ENCODE measurements at places on chromosomes 12 and 14. TPM values are rescaled to one million over a fixed set of nuclear protein-coding genes. Genes with fewer than 3 reads are reported as not detected.

The ABCD2 gene
- 30.8 TPM for total RNA-seq

- H3K4me3 ChIP-seq, result no peak overlapping the region
- H3K4me1 ChIP-seq, result no peaks in the 10 kb centered on the region
- peaks cover 4% of the 10 kb centered on the region for H3K36me3 ChIP-seq
- no peaks in the 10 kb centered on the region for H3K27me3 ChIP-seq
- no peak overlapping the region for H3K27ac ChIP-seq
Observed at GRCh38 chr12:51131745-51132521, 41.0 kb downstream of the TFCP2 start.

DNA sequence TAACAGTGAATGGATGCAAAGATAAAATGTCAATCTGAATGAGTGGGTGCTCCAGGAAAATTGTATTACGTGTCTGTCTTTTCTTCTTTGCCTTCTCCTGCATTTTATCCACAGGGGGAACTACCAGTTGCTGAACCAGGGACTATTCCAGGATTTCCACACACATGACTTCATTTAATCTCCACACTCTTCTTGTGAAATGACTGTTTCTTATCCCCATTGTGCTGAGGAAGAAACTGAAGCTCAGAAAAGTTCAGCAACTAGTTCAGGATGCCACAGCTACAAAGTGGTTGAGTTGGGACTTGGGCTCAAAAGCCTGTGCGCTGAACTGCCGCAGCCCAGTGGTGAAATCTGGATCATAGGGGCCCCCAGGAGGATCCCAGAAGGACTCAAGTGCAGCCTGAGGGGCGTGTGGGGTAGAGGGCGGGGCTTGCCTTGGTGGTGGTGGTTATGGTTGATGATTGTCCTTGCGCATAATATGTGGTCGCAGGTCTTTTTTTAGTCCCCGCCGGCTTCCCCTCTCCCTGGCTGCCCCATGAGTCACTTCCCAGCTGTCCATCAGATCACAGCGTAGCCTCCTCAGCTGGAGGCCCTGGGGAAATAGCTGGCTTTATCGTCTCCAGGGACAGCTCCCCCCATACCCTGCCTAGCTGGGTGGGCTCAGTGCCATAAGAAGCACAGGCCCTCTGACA lies 235.2 kb upstream of the CRY1 start:
- H3K4me3 ChIP-seq, result peak overlapping the region; percentile 53
- no peak for DNase-seq
- H3K4me1 ChIP-seq, result peaks cover 76% of the 10 kb centered on the region
- H3K36me3 ChIP-seq, result peaks cover 16% of the 10 kb centered on the region
- peak overlapping the region; percentile 17 for H3K27ac ChIP-seq

The HOXC13 gene
- total RNA-seq, result not detected

- H3K36me3 ChIP-seq, result peaks cover 17% of the 10 kb centered on the region
- no peak overlapping the region for H3K4me3 ChIP-seq
Observed at GRCh38 chr14:94103554-94104150, 6.9 kb upstream of the IFI27 start.

DNA sequence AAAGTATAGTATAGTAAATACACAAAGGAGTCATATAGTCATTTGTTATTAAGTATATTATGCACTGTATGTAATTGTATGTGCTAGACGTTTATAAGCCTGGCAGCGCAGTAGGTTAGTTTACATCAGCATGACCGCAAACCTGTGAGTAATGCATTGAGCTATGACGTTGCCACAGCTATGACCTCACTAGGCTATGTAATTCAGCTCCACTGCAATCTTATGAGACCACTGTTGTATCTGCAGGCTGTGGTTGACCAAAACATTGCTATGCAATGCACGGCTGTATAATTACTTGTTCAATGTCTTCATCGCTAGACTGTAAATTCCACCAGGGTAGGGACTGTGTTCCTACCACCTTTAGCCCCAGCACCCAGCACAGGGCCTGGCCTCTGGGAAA lies 53.2 kb upstream of the VASH1 start:
- H3K4me1 ChIP-seq, result no peaks in the 10 kb centered on the region
- no peak overlapping the region for H3K27ac ChIP-seq
- no peak for DNase-seq
- H3K27me3 ChIP-seq, result peaks cover 14% of the 10 kb centered on the region
- H3K36me3 ChIP-seq, result no peaks in the 10 kb centered on the region

DNA sequence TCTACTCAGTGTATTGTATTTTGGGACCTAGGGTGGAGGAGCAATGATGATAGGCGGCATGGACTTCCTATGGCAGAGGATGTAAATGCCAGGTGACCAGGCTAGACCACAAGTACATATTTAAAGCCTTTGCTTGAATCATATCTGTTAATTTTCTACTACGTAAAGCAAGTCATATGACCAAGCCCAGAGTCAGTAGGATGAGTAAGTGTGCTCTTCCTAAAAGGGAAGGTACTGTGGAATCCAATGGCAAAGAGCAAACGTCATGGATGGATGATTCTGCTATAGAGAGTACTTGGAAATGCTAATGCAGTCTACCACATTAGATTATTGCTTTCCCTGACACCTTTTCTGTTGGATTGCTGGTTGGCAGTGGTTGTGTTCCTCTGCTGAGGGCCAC lies 16.8 kb downstream of the GPATCH2L start:
- no peak overlapping the region for H3K4me3 ChIP-seq
- no peak overlapping the region for H3K27ac ChIP-seq
- peaks cover 6% of the 10 kb centered on the region for H3K4me1 ChIP-seq
- peaks cover 47% of the 10 kb centered on the region for H3K36me3 ChIP-seq
- H3K27me3 ChIP-seq, result no peaks in the 10 kb centered on the region

The NAV3 gene
- total RNA-seq, result not detected

The PELI2 gene
- total RNA-seq, result 5.7 TPM

DNA sequence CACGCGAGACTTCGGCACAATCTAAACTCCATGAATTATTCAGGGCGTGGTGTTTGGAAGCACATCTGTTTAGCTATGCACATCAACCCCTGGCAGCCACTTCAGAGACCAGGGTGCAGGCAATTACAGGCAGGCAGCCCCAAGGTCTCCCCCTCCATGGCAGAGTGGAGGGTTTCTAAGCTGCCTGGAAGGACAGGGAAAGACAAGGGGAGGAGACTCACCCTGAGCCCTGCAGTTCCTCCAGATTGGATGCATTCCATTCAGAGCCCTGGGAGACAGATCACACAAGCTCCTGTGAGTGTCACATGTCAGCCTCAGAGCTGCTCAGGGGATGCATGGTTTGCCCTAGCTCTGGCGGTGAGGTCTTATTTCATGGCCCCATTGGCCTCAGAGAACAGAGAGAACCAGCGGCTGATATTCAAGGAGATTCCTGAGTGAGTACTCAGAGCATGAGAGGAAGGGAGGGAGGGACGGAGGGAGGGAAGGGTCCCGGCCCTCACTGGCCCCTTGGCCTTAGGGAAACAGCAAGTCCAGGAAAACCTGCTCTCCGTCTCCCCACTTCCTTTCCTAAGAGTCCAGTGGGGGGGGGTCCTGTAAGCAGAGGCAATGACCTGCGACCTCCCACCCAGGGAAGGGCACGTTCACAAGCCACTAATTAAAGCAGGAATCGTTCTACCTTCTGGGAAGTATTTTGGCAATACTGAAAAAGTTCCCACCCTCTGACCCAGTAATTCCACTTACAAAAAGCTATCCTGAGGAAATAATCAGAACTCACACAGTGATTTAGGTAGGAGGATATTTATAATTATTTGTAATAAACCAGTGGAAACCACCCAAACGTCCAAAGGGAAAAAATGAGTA lies 55.1 kb downstream of the SSH1 start:
- no peaks in the 10 kb centered on the region for H3K27me3 ChIP-seq
- H3K4me1 ChIP-seq, result peaks cover 6% of the 10 kb centered on the region
- no peak overlapping the region for H3K4me3 ChIP-seq

GRCh38 chr12:19779395-19780056 lies 340.2 kb downstream of the AEBP2 start:
- H3K4me3 ChIP-seq, result no peak overlapping the region
- peaks cover 2% of the 10 kb centered on the region for H3K4me1 ChIP-seq
- DNase-seq, result no peak
- no peak overlapping the region for H3K27ac ChIP-seq
- peaks cover 3% of the 10 kb centered on the region for H3K27me3 ChIP-seq

DNA sequence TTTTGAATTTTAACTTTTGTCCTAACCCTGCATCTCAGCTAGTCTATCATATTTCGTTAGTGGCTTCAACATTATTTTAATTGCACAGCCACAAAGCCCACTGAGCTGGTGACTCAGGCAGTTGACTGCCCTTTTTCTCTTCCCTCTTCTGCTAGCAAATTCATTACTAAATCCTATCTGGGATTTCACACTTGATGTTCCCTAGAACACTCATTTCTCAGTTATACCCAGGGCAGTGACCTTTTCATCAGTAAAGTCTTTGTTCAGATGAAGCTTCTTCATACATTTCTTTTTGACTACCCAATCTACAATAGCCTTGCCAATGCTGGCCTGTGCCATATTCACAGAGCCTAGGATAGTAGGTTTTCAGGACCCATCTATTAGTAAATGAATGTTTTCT lies 107.0 kb downstream of the ATXN7L3B start:
- H3K27me3 ChIP-seq, result peaks cover 7% of the 10 kb centered on the region
- no peak overlapping the region for H3K27ac ChIP-seq
- H3K4me3 ChIP-seq, result no peak overlapping the region
- no peaks in the 10 kb centered on the region for H3K36me3 ChIP-seq

DNA sequence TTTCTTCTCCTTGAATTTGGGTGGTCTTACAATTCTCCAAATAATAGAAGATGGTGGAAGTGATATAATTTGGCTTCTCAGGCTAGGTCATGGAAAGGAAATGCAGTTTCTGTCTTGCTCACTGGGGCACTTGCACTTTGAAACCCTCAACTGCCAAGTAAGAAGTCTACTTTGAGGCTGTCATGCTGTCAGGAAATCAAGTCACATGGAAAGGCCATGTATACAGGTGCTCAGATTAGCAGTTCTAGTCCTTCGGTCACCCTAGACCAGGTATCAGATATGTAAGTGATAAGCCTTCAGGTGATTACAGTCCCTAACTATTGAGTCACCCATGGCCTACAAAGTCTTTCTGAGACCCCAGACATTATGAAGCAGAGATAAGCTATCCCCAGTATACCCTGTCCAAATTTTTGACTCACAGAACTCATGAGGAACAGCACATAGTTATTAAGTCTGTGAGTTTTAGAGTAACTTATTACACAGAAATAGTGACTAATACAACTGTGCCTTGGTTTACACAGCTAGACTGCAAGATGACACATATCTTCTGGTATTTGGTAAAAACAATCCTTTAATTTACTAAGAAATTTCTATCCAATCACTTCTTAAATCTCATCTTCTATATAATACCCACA lies 26.3 kb upstream of the BBS10 start:
- no peak for DNase-seq
- peaks cover 53% of the 10 kb centered on the region for H3K36me3 ChIP-seq
- no peaks in the 10 kb centered on the region for H3K27me3 ChIP-seq
- H3K4me3 ChIP-seq, result no peak overlapping the region
- H3K27ac ChIP-seq, result no peak overlapping the region

DNA sequence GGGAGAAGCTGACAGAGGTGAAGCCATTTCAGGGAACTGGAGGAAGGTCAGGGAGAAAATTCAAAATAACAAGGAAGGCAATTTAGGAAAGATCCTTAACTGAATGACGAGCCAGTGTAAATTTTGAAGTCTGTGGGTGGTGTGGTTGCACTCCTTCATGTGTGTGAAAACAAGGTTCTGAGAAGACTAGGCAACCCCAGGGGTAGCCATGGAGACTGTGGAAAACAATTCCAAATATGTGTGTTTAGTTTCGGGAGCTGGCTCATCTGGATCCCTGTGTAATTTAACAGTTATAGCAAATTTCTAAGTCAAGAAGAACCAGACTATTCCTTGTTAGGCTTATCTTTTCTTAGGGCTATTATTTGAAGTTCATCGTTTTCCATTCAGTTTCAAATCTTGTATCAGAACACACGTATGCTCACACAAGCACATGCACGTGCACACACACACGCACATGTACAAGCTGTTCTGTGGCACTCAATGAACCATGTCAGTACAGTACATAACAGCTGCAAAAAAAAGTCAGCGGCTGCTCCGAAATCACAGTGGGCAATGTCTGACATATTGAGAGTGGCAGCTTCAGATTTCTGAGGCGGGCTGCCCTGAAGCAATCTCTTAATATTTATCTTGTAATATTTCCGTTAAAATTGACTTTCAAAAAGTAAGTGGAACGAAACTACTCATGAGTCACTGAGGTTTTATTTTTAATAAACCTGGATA lies 411.2 kb downstream of the AEBP2 start:
- no peak overlapping the region for H3K4me3 ChIP-seq
- peaks cover 2% of the 10 kb centered on the region for H3K36me3 ChIP-seq
- no peak overlapping the region for H3K27ac ChIP-seq

The CNTN1 gene
- total RNA-seq, result not detected

DNA sequence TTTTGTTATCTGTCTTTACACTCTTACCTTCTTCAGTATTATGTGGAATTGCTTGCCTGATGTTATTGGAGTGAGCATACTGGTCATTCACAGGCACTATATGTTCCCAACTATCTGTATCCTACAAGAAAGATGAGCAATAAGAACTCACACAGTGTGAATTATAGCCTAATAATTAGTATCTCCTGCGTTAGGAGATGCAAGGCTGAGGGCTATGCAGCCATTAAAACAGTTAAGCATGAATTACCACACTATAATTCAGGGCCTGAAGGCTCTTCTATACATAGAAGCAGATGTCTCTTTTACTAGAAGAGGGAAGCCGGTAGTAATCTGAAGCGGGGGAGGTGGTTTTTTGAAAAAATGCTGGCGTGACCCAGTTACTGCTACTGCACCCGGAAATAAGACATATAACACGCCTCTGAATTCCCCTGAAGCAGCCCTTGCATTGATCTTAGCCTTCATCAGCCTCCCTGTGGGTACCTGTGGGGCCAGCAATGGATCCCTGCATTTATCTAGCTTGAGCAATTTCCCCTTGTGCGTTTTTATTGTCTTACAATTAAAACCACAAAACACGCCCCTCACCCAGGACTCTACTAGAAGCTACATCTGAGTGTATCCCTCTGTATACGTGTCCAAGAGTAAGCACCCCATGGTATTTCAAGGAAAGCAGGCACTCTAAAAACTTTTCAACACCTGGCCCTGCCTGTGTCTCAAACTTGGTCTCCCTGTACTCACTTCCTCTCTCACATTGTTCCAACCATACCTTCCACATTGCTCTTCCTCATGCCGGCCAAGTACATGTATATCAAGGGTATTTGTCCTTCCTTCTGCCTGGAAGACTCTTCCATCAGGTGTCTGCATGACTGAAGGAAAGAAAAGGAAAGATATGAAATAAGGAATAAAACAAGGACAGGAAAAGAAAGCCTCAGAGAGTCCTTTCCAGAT lies 210.9 kb upstream of the ARID2 start:
- peak overlapping the region; percentile 43 for H3K4me3 ChIP-seq
- H3K27me3 ChIP-seq, result no peaks in the 10 kb centered on the region
- H3K27ac ChIP-seq, result peak overlapping the region; percentile 86
- H3K4me1 ChIP-seq, result peaks cover 11% of the 10 kb centered on the region
- peak; percentile 35 for DNase-seq

The OTX2 gene
- total RNA-seq, result not detected

The TMEM30B gene
- 1.6 TPM for total RNA-seq

The KCNMB4 gene
- total RNA-seq, result 0.74 TPM

- no peaks in the 10 kb centered on the region for H3K27me3 ChIP-seq
- H3K4me3 ChIP-seq, result no peak overlapping the region
- no peak for DNase-seq
- H3K36me3 ChIP-seq, result peaks cover 17% of the 10 kb centered on the region
- peaks cover 34% of the 10 kb centered on the region for H3K4me1 ChIP-seq
- no peak overlapping the region for H3K27ac ChIP-seq
Observed at GRCh38 chr12:112005419-112006395, 7.3 kb downstream of the TMEM116 start.

The NOC4L gene
- total RNA-seq, result 29.3 TPM

The RFX4 gene
- not detected for total RNA-seq
